ENCODE measurements at places on chromosomes 5 and 9.
A peak's percentile ranks its signal among the peaks of the same experiment; 100 is the strongest.

DNA sequence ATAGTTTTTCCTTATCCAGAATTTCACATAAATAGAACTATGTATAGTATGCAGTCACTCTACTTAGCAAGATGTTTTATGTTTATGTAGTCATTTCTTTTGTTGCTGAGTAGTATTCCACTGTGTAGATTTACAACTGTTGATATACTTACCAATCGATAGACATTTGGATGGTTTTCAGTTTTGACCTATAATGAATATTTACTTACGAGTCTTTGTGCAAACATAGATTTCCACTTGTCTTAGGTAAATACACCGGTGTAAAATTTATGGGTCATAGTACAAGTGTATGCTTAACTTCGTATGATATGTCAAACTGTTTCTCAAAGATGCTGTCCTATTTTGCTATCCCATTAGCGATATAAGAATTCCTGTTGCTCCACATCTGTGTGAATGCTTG lies 19.7 kb upstream of the OR2K2 start:
- DNase-seq: peak; percentile 71

DNA sequence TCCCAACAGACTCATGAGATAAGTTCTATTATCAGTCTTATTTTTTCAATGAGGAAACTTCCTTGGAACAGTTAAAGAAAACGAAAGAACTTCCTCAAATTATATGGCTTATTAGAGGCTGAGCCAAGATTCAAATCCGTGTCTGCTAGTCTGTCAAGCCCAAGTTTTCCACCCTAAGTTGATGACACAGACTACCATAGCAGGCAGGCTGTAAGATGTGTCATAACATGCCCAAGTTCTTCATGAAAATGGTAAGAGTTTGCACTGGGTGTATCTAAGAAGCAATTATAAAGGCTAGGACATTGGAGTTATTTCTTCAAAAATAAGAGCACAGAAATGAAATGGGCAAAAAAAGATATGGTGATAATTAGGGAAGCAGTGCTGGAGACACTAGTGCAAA lies 634.5 kb downstream of the BRINP1 start:
- no peak for DNase-seq

- DNase-seq: peak; percentile 23
These were observed 27.9 kb upstream of the GLRX start for GRCh38 chr5:95850391-95850894.

- DNase-seq: peak; percentile 44
These were observed 27.5 kb upstream of the BOD1 start for GRCh38 chr5:173643964-173644363.

GRCh38 chr9:95974389-95974788 lies 98.9 kb downstream of the ERCC6L2 start:
- no peak for DNase-seq

DNA sequence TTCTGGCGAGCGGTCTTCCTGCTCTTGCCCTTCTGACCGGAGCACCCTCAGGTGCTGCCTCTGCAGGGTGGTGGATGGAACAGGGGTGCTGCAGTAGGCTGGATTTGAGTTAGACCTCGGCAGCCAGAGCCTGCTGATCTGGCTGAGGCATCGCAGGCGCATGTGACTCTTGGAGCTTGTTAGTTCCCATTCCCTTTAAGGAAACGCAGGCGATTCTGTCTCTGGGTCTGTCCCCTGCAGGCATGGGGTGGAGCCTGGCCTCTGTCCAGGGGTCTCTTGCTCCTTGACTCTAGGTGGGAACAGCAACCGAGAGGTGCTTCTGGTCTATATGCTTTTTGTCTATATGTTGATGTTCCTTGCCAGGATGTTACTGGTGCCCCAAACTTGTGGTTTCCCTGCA lies 3.1 kb downstream of the WNK2 start:
- DNase-seq: no peak

DNA sequence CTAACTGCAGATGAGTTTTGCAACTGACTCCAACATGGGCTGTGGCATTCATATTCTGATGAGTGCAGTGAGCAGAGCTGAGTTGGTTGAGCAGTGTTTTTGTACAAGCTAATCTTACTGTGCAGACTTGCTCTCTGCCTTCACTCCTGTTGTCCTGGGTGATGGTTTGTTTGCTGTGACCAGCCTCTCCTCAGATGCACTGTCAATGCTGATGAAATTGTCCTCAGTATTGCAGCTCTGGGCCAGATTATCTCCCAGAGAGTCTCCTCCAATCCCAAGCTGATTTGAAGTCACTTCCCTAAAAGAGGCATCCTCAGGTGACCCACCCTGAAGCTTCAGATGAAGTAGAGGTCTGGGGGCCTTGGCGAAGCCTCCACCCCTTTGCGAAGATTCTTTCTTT lies 581.8 kb downstream of the ACTL7B start:
- no peak for DNase-seq
